ENCODE measurements at places on chromosomes 12 and 14.

DNA sequence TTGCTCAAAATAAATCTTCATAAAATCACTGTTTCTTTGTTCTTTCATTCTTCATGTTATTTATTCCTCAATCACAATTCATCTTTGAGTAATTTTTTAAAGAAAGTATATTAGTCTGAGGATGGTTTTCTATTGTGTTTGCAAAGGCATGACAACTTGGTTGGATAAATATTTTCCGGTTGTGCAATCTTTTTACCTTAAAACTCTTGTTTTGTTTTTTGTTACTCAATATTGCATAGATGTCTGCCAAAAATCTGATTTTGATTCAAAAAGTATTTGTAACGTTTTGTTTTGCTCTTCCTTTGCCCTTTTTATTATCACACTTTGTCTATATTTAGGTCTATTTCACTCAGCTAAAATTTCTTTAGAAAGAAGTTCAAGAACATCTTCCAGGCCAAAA, 86.2 kb upstream of the SYT1 start:
- no peak for DNase-seq
- H3K27ac ChIP-seq = no peak overlapping the region
- H3K27me3 ChIP-seq = no peaks in the 10 kb centered on the region
- no peak overlapping the region for H3K4me3 ChIP-seq
- H3K36me3 ChIP-seq = no peaks in the 10 kb centered on the region

DNA sequence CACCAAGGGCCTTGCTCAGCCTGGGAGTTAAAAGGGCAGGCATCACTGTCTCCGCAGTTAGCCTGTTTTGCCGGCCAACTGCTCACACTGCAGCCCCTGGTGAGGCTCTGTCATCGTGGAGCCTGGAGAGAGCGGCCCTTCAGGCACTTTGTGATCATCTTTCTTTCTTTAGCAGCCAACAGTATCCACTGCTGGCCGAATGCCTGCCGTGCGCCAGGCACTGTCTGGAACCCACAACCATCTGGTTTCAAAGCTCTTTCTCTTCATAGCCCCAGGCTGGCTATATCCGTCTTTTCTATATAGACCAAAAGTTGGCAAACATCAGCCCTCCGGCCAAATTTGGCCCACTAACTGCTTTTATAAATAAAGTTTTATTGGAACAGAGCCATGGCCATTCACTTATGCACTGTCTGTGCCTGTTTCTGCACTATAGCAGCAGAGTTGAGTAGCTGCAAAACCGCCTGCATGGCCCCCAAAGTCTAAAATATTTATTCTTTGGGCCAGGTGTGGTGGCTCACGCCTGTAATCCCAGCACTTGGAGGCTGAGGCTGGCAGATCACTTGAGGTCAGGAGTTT, 29.5 kb downstream of the SLC8B1 start:
- H3K4me1 ChIP-seq = no peaks in the 10 kb centered on the region
- DNase-seq = no peak
- no peak overlapping the region for H3K4me3 ChIP-seq
- H3K36me3 ChIP-seq = peaks cover 76% of the 10 kb centered on the region

DNA sequence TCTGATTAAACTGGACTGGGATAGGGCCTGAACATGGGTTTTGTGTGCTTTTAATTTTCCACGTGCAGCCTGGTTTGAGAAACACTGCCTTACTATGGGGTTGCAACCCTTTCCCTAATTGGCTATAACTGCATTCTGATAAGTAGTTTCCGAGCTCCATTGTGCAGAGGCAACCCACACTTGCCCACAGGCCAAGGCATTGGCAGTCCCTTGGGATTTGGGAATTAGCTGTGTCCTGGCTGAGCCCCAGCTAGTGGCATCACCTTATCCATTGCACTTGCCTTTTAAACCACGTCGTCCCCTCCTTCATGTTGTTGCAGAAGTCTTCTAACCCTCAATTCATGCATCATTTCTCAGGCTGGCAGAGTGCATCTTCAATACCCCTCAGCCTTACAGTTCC, 10.2 kb downstream of the VCPKMT start:
- no peaks in the 10 kb centered on the region for H3K4me1 ChIP-seq
- no peak for DNase-seq
- H3K36me3 ChIP-seq = peaks cover 11% of the 10 kb centered on the region
- H3K27me3 ChIP-seq = no peaks in the 10 kb centered on the region

GRCh38 chr12:64679487-64680001, 69.2 kb downstream of the RASSF3 start:
- H3K27ac ChIP-seq = peak overlapping the region; percentile 88
- H3K36me3 ChIP-seq = no peaks in the 10 kb centered on the region
- peak; percentile 87 for DNase-seq
- no peaks in the 10 kb centered on the region for H3K4me1 ChIP-seq

GRCh38 chr12:11838403-11838802, 188.9 kb downstream of the ETV6 start:
- DNase-seq = no peak
- peak overlapping the region; percentile 83 for H3K27ac ChIP-seq
- no peaks in the 10 kb centered on the region for H3K27me3 ChIP-seq

DNA sequence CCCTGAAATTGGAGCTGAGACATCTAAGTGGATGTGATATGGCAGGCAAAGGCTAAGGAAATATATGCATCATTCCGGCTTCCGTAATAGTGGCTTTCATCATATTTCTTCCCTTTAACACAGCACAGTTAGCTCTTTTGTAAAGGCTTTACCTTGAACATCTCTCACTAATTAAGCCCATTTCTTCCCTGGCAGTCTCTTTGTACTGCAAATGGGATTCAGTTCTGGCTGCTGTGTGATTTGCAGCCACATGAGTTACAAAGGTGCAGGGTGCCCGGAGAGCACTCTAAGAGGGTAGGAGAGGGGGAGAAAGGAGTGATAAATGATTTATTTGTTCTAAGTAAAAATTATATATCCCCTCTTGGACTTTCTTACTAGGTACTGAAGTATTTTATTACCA, 232.1 kb upstream of the CCDC196 start:
- H3K27me3 ChIP-seq = no peaks in the 10 kb centered on the region
- H3K4me3 ChIP-seq = no peak overlapping the region
- H3K36me3 ChIP-seq = no peaks in the 10 kb centered on the region
- no peak overlapping the region for H3K27ac ChIP-seq

GRCh38 chr12:114063435-114063834, 97.3 kb upstream of the RBM19 start:
- no peaks in the 10 kb centered on the region for H3K36me3 ChIP-seq
- H3K27me3 ChIP-seq = no peaks in the 10 kb centered on the region
- H3K4me3 ChIP-seq = no peak overlapping the region
- H3K27ac ChIP-seq = no peak overlapping the region

DNA sequence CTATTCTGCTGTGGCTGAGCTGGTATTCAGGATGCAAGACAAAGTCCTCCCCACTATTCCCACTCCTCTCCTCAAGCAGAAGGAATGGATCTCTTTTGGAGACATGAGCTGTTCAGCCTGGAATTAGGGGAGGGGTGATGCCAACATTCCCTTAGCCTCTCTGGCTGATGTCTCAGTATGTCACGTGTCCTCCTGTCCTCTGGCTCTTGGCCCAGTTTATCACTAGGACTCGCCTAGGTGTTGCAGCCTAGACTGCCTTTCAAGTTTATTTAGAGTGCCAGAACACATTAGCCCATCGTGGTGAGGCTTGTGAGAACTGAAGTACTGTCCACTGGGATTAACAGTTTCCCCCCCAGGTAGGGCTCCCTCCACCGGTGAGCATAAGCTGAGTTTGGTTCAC, 239.9 kb upstream of the MIS18BP1 start:
- no peak for DNase-seq
- H3K36me3 ChIP-seq = no peaks in the 10 kb centered on the region
- no peaks in the 10 kb centered on the region for H3K4me1 ChIP-seq
- no peak overlapping the region for H3K27ac ChIP-seq
- no peak overlapping the region for H3K4me3 ChIP-seq
- no peaks in the 10 kb centered on the region for H3K27me3 ChIP-seq

DNA sequence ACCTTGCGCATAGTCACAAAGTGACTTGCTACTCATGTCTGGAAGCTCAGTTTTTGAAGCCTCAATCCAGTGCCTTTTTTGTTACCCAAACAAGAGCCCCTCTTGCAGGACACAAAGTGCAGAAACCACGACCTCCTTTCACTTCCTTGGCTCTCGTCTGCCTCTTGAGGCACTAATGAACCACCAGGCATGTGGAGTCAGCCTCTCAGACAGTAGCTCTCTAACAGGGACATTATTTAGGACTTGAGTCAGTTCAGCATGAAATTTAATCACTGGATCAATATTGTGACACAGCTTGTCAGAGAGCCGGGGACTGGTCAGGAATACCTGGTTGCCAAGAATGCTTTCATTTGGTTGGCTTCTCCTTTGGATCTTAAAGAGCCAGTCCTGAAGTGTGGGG, 46.7 kb downstream of the HSPB8 start:
- no peaks in the 10 kb centered on the region for H3K4me1 ChIP-seq
- DNase-seq = no peak
- H3K27ac ChIP-seq = no peak overlapping the region

- H3K36me3 ChIP-seq = no peaks in the 10 kb centered on the region
- DNase-seq = no peak
- no peak overlapping the region for H3K4me3 ChIP-seq
- no peaks in the 10 kb centered on the region for H3K4me1 ChIP-seq
Measured at GRCh38 chr12:76633415-76633814, 73.8 kb upstream of the OSBPL8 start.

DNA sequence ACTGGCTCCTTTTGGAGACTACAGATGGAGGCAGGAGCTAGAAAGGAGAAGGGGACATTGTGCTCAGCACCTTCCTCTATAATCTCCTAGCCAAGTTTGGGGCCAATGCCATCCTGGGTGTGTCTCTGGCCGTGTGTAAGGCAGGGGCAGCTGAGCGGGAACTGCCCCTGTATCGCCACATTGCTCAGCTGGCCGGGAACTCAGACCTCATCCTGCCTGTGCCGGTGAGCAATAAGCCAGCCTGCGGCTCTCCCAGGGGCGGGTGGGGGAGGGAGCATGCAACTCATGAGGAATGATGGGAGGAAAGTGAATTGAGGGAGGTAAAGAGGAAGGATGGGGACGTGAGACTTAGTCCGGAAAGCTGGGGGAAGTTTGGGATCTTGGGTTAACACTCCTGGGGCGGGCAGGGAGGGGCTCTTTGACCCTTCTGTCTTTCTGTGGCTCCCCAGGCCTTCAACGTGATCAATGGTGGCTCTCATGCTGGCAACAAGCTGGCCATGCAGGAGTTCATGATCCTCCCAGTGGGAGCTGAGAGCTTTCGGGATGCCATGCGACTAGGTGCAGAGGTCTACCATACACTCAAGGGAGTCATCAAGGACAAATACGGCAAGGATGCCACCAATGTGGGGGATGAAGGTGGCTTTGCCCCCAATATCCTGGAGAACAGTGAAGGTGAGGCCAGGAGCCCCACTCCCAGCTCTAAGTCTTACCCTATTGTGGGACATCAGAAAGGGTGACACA, 3.3 kb downstream of the ENO2 start:
- H3K4me1 ChIP-seq = peaks cover 19% of the 10 kb centered on the region
- H3K27me3 ChIP-seq = no peaks in the 10 kb centered on the region
- H3K36me3 ChIP-seq = peaks cover 61% of the 10 kb centered on the region

DNA sequence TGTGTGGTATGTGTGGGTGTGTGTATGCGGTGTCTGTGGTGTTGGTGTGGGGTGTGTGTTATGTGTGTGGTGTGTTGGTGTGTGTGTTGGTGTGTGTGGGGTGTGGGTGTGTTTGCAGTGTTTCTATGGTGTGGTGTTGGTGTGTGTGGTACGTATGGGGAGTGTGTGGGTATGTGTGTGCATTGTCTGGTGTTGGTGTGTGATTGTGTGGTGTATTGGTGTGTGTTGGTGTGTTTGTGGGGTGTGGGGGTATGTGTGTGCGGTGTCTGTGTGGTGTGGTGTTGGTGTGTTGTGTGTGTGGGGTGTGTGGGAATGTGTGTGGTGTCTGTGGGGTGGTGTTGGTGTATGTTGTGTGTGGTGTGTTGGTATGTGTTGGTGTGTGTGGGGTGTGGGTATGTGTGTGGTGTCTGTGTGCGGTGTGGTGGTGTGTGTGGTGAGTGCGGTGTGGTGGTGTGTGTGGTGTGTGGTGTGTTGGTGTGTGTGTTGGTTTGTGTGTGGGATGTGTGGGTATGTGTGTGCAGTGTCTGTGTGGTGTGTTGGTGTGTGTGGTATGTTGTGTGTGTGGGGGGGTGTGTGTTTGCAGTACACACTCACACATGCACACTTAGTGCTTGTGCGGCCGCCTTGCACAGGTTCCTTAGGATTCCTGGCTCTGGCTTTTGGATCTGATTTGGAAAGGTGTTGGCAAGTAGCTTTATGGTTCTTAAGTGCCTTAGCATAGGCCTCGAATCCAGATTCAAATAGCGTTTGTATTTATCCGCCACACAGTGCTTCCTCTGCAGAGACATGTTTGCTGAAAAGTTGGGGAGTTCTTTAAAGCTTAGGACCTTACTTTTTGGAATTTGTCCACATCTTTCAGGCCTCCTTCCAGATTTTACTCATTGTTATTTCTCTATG, 16.4 kb downstream of the MLXIP start:
- no peaks in the 10 kb centered on the region for H3K27me3 ChIP-seq
- no peaks in the 10 kb centered on the region for H3K36me3 ChIP-seq
- H3K4me1 ChIP-seq = peaks cover 91% of the 10 kb centered on the region
- H3K27ac ChIP-seq = peak overlapping the region; percentile 25
- no peak for DNase-seq

- no peaks in the 10 kb centered on the region for H3K4me1 ChIP-seq
- no peak overlapping the region for H3K27ac ChIP-seq
- H3K36me3 ChIP-seq = no peaks in the 10 kb centered on the region
- DNase-seq = no peak
- no peak overlapping the region for H3K4me3 ChIP-seq
Measured at GRCh38 chr14:59823179-59823578, 47.4 kb downstream of the RTN1 start.

DNA sequence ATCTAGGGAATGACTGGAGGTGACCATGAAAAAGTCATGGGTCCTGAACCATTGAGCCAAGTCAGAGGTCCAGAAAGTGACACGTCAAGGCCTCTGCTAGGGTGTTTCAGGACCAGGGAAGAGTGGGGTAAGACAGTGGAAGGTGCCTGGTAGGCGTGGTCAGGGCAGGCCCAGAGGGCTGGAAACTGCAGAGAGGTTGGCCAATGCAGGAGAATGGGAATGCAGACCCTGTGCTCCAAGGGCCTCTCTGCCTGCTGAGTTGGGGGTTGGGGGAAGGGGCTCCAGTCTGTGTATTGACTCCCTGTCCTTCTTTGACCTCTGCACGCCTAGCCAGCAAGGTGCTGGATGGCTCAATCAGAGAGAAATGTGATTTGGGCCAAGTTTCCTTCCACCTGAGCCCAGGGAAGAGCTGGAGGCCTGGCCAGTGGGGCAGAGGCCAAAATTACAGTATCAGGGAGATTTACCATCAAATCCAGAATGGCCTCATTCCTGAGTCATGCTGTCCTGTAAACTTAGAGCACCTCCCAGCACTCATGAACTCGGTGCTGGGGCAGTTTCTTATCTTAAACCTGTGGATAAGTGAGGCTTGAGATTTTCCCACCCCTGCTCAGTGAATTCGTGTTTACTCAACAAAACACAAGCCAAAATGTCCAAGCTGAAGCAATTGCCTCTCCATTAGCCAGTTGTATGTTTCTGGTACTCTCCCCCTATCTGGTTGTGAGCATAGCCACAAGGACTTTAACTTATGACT, 24.4 kb downstream of the IRF2BPL start:
- no peak overlapping the region for H3K4me3 ChIP-seq
- H3K27me3 ChIP-seq = no peaks in the 10 kb centered on the region
- no peak for DNase-seq
- peaks cover 61% of the 10 kb centered on the region for H3K4me1 ChIP-seq
- H3K27ac ChIP-seq = no peak overlapping the region

- H3K4me1 ChIP-seq = peaks cover 11% of the 10 kb centered on the region
- H3K27ac ChIP-seq = no peak overlapping the region
- DNase-seq = no peak
- no peaks in the 10 kb centered on the region for H3K27me3 ChIP-seq
- H3K4me3 ChIP-seq = no peak overlapping the region
- peaks cover 4% of the 10 kb centered on the region for H3K36me3 ChIP-seq
Measured at GRCh38 chr12:13090054-13090453, 13.4 kb downstream of the GSG1 start.

All from tibial artery (tissue), 4 donors.